Mesothelial cell of epicardium (in vitro differentiated cells): ENCODE measurements at places on chromosomes 1 and 21. TPM values are rescaled to one million over a fixed set of nuclear protein-coding genes. Genes with fewer than 3 reads are reported as not detected.

GRCh38 chr1:38872401-38873026 lies 634 bp downstream of the MYCBP start:
- peak overlapping the region; percentile 95 for H3K4me3 ChIP-seq
- DNase-seq = peak; percentile 30
- peaks cover 2% of the 10 kb centered on the region for H3K36me3 ChIP-seq
- peaks cover 11% of the 10 kb centered on the region for H3K4me1 ChIP-seq
- peak overlapping the region; percentile 53 for H3K27ac ChIP-seq

DNA sequence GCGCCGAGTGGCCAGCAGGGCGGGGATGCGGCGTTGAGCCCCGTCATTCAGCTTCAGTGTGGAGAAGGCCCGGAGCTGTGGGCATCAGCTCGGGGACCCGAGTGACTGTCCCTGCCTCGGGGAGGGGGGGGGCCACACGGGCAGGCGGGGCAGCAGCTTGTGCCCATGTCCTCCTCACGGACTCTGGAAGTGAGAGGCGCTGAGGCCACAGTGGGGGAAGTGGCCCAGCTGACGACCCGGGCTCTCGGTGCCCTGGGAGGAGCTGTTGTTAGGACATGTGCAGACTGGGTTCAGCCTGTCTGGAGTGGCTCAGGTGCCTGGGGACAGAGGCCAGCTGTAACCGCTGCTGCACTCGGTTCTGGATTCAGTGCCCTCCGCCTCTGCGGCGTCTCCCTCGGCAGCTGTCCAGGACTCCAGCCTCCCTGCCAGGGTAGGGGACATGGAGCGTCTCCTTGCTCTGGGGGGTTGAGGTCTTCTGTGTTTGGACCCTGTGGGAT lies 71.1 kb downstream of the SKI start:
- H3K36me3 ChIP-seq = peaks cover 4% of the 10 kb centered on the region
- no peak overlapping the region for H3K4me3 ChIP-seq
- H3K27me3 ChIP-seq = no peaks in the 10 kb centered on the region

GRCh38 chr1:221824025-221824424 lies 82.1 kb upstream of the DUSP10 start:
- peaks cover 35% of the 10 kb centered on the region for H3K27me3 ChIP-seq
- H3K27ac ChIP-seq = no peak overlapping the region
- H3K4me1 ChIP-seq = no peaks in the 10 kb centered on the region
- no peak for DNase-seq
- no peak overlapping the region for H3K4me3 ChIP-seq
- H3K36me3 ChIP-seq = no peaks in the 10 kb centered on the region

DNA sequence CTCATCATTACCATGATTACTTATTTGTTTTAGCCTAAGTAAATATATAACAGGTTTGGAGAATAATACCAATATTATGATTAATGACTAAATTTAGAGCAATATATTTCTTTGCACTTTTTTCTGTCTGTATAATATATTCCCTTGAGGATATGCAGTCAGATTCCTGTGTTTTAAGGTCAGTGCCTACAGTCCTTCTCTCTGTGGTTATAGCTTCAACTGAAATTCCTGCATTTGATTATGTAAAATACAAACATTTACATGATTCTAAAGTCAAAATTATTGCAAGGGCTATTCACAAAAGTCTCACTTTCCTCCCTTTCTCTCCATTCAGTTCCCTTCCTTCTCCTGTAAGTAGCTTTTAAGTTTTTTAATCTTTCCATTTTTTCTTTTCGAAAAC lies 142.9 kb upstream of the COL6A1 start:
- H3K27ac ChIP-seq = no peak overlapping the region
- peaks cover 3% of the 10 kb centered on the region for H3K4me1 ChIP-seq
- no peak overlapping the region for H3K4me3 ChIP-seq
- no peaks in the 10 kb centered on the region for H3K27me3 ChIP-seq
- peaks cover 6% of the 10 kb centered on the region for H3K36me3 ChIP-seq

DNA sequence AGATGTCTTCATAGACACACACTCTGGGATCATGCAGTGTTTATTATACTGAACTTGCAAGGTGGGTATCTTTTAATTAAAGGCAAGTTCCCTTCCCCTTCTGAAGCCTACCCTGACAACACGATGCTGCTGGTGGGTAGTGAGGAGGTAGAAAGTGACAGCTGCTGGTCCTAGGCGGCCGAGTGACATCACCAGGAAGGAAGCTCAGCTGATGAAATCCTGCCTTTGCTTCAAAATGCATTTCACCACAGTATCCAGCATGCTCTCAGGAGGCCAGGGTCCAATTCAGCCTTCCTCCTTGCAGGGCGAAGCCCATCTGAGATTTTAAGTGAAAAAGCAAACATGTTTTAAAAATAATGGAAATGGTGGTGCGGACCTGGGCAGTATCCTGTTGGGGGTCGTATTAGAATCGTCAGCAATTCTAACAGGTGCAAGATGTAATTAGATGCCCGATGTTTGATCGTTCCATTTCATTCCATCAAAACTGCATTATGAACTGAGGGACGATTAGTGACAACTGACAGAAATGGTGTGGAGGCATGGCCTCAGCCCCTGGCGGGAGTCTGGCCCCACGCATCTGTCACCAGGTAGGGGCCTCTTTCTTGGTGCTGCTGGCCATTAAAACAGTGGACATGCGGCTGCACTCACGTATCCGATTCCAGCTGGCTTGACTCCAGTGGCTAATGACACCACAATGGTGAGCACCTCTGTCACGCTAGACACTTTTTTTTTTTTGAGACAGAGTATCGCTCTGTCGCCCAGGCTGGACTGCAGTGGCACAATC lies 324.8 kb upstream of the C1orf174 start:
- no peaks in the 10 kb centered on the region for H3K36me3 ChIP-seq
- H3K27me3 ChIP-seq = no peaks in the 10 kb centered on the region
- H3K4me3 ChIP-seq = no peak overlapping the region
- no peaks in the 10 kb centered on the region for H3K4me1 ChIP-seq
- DNase-seq = no peak
- no peak overlapping the region for H3K27ac ChIP-seq

DNA sequence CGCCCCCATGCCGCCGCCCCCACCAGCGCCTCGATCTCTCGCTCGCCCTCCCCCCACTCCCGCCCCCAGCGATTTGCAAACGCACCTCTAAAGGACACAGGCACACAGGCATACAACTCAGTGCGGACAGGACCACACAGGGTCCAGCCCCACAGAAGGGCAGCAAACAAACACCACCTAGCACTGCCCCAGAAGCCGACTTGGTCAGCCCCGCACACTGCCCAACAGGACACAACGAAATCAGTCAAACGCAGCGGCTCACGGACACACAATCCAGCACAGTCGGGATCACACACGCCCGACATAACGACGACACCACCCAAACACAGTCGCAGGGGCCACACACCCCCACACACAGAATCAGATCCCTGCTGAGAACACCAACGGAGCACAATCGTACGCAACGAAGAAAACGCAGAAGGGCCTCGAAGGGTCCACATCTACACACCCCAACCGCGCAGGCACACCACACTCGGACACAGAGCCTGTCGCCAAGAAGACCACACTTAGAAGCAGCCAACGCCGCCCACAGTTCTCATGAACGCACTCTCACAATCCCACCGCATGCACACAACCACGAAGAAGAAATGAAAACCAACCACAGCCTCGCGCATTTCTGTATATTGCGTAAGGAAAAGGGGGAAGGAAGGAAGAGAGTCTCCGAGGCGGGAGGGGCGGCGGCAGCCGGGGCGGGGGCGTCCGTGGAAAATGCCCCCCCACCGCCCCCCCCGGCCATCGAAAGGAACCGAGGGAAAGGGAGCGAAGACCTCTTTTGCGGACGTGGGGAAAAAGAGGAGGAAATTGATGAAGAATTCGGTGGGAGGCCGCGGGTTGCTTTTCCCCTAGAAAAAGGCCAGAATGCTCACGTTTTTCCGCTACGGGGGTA lies 481 bp downstream of the TAL1 start:
- peaks cover 11% of the 10 kb centered on the region for H3K4me1 ChIP-seq
- H3K36me3 ChIP-seq = no peaks in the 10 kb centered on the region
- peak overlapping the region; percentile 91 for H3K27ac ChIP-seq
- H3K4me3 ChIP-seq = peak overlapping the region; percentile 53

DNA sequence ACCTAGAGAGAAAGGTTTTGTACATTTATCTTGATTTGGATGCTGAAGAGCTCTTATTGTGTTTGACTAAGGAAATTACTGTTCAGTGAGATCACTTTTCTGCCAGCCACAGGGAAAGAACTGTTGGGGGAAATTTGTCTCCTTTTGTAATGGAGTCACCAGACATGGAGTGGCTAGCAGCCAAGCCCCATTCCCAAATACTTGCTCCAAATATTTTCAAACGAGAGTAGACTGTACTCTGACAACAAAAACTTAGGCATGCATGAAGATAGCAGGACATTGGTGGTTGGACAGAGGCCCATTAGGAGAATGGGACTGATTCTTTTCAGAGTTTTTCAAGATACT lies 21.1 kb downstream of the IPO9 start:
- DNase-seq = no peak
- peak overlapping the region; percentile 81 for H3K27ac ChIP-seq
- H3K36me3 ChIP-seq = peaks cover 36% of the 10 kb centered on the region
- H3K4me3 ChIP-seq = no peak overlapping the region
- H3K27me3 ChIP-seq = no peaks in the 10 kb centered on the region
- H3K4me1 ChIP-seq = peaks cover 11% of the 10 kb centered on the region

DNA sequence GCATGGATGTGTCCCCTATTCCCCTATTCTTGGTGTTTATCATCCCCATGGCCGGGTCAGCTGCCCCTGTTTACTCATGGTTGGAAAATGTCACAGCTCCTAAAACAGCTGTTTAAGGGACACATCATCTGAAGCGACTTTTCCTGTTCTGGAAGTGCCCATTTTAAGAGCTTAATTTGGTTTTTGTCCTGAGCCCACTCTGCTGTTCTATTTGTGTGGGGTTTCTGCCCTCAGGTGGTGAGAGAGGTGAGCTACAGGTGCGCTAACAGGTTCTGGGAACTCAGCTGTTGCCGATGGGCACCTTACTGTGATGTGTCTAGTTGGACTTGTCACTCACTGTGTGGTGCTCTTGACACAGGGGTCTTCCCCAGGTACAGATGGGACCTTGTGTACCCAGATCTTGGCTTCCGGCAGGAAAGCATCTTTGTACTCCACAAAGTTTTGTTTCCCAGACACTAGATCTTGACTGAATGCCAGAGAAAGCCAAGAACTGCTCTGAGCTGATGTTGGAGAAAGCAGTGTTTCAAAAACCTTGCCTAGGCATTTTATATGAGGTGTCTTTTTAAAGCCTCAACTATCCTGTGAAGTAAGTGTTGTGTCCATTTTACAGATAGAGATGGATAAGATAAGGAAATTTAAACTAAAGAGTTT lies 59.0 kb upstream of the CD1D start:
- peaks cover 10% of the 10 kb centered on the region for H3K27me3 ChIP-seq
- H3K4me3 ChIP-seq = no peak overlapping the region
- H3K36me3 ChIP-seq = no peaks in the 10 kb centered on the region
- peaks cover 45% of the 10 kb centered on the region for H3K4me1 ChIP-seq

GRCh38 chr1:4726620-4727341 lies 72.4 kb downstream of the AJAP1 start:
- H3K4me1 ChIP-seq = no peaks in the 10 kb centered on the region
- no peaks in the 10 kb centered on the region for H3K36me3 ChIP-seq
- DNase-seq = no peak

DNA sequence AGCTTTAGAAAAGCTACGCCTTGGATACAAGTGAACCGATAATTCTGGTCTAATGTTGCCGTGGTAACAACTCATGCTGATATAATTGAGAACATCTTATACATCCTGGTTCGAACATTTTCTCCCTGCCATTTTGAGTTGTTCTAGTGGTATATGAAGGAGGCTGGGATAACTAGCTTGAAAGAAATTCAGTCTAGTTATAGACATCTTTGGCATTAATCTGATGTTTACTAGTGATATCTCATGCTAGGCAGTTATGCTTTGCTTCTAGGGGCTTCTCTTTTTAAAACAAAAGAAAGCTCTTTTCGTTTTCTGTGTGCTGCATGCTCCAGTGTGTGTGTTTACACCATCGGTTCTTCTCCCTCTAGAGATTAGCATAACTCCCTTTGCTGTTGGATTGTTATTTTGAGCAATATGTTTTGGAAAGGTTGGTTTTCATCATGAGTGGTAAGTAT lies 20.5 kb downstream of the PRKACB start:
- H3K4me3 ChIP-seq = no peak overlapping the region
- H3K4me1 ChIP-seq = peaks cover 10% of the 10 kb centered on the region
- no peak overlapping the region for H3K27ac ChIP-seq
- no peaks in the 10 kb centered on the region for H3K27me3 ChIP-seq

GRCh38 chr1:147824798-147825197 lies 64.4 kb upstream of the GJA5 start:
- no peak overlapping the region for H3K27ac ChIP-seq
- no peaks in the 10 kb centered on the region for H3K4me1 ChIP-seq
- no peak overlapping the region for H3K4me3 ChIP-seq
- H3K27me3 ChIP-seq = no peaks in the 10 kb centered on the region
- H3K36me3 ChIP-seq = no peaks in the 10 kb centered on the region

- peak; percentile 39 for DNase-seq
- no peaks in the 10 kb centered on the region for H3K27me3 ChIP-seq
- peaks cover 26% of the 10 kb centered on the region for H3K4me1 ChIP-seq
- H3K36me3 ChIP-seq = peaks cover 68% of the 10 kb centered on the region
- peak overlapping the region; percentile 97 for H3K27ac ChIP-seq
These were observed 45.6 kb downstream of the UBR4 start for GRCh38 chr1:19164274-19165015.

Gene CHIA
- total RNA-seq = not detected in 3 replicates

Gene VANGL1
- total RNA-seq = 16.0 to 17.0 TPM (median 16.0 TPM) in 3 replicates
